ENCODE measurements at places on chromosomes 16 and 17.

GRCh38 chr17:73974536-73974935 lies 228.9 kb upstream of the RPL38 start:
- DNase-seq = no peak

GRCh38 chr17:81667754-81668153 lies 1.2 kb downstream of the CCDC137 start:
- DNase-seq = no peak

- DNase-seq = no peak
Observed at GRCh38 chr16:67474551-67475455, 6.2 kb downstream of the ATP6V0D1 start.

GRCh38 chr17:9313346-9313745 lies 262.3 kb downstream of the STX8 start:
- no peak for DNase-seq

DNA sequence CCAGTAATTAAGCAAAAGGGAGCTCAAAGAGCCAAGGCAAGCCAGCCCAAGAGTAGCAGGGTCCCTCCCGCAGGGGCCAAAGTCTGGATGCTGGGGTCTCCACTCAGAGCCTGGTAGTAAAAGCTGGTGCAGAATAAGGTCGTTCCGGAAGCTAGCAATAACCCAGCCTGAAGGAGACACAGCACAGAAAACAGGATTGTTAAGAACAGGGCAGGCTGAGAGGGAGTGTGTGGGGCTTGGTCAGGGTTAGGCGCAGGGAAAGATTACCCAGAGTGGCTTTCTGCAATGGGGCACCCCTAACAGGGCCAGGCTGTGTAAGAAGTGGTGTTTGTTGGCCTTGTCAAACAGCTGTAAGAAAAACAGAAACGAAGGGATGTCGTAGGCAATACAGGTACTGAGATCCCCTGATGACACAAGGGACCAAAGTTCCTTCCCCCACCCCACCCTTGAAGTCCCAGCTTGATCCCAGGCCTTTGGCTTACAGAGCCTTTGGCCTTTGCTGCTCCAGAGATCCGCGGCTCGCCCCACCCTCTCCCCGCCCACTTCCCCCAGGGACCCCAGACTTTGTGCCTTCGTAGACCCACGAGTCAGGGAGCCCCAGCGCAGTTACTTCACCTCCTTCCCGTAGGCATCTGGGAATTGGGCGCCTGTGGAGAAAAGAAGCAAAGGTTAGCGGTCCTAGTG lies 712 bp downstream of the TMEM256 start:
- no peak for DNase-seq

DNA sequence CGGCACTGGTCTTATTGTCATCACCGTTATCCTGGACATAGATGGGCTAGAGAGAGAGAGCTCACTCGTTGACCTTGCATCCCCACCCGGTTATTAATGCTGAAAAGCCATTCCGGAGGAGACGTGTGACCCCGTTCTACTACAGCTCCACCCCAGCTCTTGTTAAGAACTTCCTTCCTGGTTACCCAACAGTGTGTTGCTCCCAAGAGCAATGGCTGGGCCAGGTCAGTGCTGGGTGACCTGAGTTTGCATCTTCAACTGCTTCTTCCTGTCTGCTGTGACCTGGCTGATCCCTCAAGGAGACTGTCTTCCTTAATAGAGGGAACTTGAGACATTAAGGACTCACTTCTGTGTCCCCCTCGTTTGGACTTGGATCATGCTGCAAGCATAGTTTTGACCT lies 96.1 kb upstream of the SDK2 start:
- DNase-seq = no peak

GRCh38 chr16:29789775-29790182 lies 772 bp upstream of the KIF22 start:
- DNase-seq = no peak

- DNase-seq = no peak
Observed at GRCh38 chr17:47808830-47809480, 12.6 kb downstream of the OSBPL7 start.

Measured in NCI-H526 treated with DMSO at 0.1 percent for 48 hours (cell line).